ENCODE measurements at places on chromosomes 7 and 10. TPM values are rescaled to one million over a fixed set of nuclear protein-coding genes. Genes with fewer than 3 reads are reported as not detected.

GRCh38 chr7:14900051-14900450, 2.5 kb downstream of the DGKB start:
- DNase-seq = no peak

- DNase-seq = no peak
These were observed 127.2 kb upstream of the SP4 start for GRCh38 chr7:21300692-21301091.

DNA sequence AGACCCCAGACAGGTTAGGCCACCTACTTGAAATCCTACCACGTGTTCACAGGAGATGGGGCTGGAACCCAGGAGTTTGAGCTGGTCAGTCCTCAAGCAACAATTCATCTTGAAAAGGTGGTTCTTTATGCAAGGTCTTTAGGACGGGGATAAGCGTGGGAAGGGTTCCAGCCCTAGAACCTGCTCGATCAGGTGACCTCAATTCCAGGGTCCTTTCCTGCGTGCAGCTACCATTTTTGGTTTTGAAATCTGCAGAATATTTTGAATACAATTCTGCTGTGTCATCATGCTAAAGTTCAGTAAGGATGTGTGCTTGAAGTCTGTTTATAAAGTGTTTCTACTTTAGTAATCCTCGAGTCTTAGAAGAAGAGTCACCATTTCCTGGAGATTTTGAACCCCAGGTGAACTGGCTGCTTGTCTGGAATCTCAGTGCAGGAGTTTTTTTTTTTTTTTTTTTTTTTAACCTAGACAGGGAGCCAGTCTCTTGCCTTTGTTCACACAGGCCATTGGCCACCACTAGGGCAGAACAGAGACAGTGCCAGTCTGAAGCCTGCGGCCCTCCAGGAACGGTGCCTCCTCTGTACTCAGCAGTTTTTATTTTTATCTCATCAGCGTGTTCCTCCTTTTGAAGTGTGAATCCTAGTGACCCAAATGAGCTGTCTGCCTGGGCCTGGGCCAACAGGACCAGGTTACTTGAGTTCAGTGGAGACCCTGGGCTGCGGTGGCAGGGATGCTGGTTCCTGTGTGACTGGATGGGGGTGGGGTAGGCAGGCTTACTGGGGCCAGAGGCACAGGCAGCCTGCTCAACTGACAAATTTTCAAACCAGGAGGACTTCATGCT, 54.6 kb downstream of the EEPD1 start:
- no peak for DNase-seq

DNA sequence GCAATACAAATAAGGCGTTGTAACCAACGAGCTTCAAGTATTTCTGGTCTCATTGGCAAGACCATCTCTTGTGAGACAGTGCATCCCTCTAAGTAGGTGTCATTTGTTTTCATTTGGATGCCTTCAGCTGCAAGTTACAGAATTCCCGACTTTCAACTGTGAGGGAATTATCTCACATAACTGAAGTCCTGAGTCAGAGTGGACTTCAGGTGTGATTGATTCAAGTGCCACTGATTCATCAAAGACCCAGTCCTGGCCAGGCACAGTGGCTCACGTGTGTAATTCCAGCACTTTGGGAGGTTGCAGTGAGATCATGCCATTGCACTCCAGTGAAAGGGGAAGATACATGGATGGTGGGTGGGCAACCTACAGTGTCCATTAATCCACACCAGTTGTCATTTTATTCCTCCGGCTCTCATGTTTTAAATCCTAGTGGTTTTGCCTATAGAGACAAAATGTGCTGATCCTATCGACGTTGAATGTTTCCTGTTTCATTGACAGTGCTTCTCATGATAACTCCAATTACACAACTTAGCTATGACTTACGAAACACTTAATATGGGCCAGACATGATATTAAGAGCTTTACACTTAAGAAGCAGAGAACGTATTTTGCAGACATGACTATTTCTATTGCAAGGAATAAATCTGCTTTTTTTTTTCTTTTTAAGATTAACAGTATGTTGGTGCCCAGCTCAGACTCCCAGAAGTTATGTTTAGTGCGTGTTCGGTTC, 268.0 kb downstream of the FRMD4A start:
- DNase-seq = no peak

DNA sequence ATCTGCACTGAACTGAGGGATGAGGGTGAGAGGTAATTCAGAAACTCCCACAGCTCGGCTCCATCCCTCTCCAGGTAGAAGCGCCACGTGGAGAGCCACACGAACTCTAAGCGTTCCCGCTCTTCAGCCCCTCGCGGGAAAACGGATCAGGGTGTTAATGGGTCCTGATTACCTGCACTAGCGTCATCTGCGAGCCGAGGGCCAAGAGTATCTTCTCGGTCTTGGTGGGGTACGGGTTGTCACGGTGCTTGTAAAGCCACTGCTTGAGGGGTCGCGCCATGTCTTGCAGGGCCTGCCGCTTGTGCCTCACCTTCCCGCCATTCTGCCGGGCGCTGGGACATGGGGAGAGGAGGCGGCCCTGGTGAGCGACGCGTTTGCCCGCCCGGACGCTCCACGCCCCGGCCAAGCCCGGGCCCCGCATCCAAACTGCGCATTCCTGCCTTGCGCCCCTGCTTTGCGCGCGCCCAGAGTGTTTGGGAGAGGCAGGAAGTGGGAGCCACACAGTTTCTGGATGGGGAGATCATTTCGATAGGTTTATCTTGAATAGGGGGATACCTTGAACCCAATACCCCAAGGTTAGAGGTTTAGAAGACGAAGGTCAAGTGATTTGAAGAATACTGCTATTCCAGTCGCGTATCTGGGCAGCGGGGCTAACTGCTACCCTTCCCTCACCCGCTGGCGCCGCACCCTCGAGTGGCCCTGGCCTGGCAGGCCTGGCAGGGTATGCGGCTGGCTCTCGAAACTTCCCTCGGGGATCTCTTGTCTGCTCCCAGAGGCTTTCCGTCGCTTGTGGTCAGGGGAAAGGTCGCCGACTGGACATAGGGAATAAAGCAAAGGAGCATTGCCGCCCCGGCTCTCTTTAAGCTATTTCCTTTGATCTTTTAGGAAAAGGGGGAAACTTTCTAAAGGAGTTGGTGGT, 4.2 kb downstream of the MKX start:
- no peak for DNase-seq

Gene HECW1
- not detected for total RNA-seq

Gene RARRES2
- not detected for total RNA-seq
